ENCODE measurements at places on chromosomes 4 and X.

GRCh38 chrX:120452131-120452530 is 17.0 kb downstream of the LAMP2 start:
- DNase-seq, result no peak

GRCh38 chr4:111618908-111619307 is 526.3 kb upstream of the FAM241A start:
- DNase-seq, result no peak

- DNase-seq, result no peak
Measured at GRCh38 chrX:10156199-10157031, at the start of gene CLCN4. CLCN4 (plus strand) TSS chrX:10156975; CDS start chrX:10185033, 28,058 bp downstream.

GRCh38 chr4:14254252-14254651 is 626.7 kb upstream of the BOD1L1 start:
- no peak for DNase-seq

DNA sequence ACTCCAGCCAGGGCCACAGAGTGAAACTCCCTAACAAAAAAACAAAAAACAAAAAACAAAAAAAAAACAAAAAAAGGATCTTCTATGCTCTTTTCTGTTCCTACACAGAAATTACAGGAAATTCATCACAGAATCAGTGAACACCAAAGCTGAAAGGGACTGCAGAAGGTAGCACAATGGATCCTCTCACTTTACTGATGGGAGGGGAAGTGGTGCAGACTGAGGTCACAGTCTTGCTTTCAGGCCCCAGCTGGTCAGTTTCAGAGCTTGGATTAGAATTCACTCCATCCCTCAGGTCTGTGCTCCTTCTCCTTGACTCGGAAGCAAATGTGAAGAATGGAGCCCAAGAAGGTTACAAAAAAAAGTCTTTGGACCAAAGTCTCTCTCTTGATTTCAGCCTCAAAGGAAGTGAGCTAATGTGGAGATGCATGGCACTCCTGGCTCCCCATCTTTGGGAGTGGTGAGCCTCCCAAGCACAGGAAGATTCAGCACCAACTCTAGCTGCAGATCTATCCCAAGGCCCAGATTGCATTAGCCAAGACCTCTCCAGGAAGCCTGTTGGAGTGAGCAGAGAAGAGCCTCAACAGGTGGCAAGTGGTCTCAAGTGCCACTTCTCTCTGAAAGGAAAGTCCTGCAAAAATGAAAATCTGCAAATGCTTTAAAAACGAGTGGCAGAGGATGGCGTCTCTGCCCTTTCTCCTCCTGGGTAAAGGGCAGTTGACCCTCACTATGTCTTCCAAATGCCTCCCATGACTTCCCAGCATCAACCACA is 176.0 kb downstream of the MAML3 start:
- no peak for DNase-seq

DNA sequence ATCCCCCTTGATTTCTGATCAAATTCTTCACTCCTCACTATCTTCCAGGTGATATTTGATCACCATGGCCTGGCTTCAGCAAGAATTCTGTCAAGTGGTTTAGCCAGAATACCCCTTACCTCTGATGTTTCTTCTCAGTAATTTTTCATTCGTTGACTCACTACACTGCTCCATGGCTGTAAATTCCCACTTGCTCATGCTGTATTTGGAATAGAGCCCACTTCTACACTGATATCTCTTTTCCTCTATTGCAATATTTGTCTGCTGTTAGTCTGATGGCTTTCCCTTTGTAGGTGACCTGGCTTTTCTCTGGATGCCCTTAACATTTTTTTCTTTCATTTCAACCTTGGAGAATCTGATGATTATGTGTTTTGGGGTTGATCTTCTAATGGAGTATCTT is 73.9 kb upstream of the DIPK2B start:
- DNase-seq, result no peak

GRCh38 chrX:103710609-103711008 is at the start of gene TMEM31:
TMEM31 (plus strand) TSS chrX:103710909; CDS start chrX:103712259, 1,350 bp downstream.
- no peak for DNase-seq

- DNase-seq, result no peak
Measured at GRCh38 chr4:140717313-140717712, 38.9 kb downstream of the TBC1D9 start.

DNA sequence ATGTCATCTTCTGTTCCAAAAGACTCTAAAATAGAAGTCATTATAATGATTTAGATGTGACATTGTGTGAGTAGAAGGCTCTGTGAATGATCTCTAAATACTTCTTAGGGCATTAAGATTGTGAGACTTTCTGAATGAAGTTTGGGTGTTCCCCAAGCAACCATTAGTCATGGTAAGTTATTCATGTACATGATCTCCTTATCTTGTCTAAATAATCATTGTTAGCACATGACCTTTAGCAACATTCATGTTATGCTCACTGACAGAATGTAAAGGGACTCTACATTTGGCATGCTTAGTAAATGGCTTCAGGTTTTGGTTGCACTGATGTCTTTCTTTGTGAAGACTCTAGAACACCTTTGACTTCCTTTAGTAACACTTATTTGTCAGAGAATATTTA is 140.8 kb upstream of the AGA start:
- no peak for DNase-seq

GRCh38 chrX:118780911-118781310 is 42.7 kb upstream of the ZCCHC12 start:
- DNase-seq, result no peak

DNA sequence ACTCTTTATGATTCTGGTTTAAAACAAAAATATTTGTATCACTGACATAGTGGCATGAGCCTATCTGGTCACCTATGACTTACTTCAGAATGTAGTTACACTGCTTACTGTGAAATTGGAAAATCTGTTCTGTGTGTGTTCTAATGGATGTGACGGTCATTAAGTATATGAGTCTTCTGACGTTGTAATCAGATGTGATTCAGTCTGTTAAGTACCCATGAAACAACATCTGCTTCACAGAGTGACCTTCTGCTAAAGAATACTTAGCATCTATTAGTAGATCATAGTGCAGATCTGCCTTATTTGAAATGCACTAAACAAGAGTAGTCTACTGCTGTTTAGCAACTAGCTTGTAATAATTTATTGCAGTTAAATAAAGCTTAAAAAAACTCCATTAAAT is 317.1 kb downstream of the DCTD start:
- no peak for DNase-seq

- no peak for DNase-seq
Measured at GRCh38 chrX:15087747-15088146, 182.1 kb downstream of the ASB9 start.

GRCh38 chrX:20217906-20218305 is 48.8 kb downstream of the RPS6KA3 start:
- no peak for DNase-seq

- DNase-seq, result no peak
Measured at GRCh38 chr4:147480891-147481576, at the start of gene EDNRA. EDNRA (plus strand) TSS chr4:147481097; CDS start chr4:147485682, 4,585 bp downstream.

DNA sequence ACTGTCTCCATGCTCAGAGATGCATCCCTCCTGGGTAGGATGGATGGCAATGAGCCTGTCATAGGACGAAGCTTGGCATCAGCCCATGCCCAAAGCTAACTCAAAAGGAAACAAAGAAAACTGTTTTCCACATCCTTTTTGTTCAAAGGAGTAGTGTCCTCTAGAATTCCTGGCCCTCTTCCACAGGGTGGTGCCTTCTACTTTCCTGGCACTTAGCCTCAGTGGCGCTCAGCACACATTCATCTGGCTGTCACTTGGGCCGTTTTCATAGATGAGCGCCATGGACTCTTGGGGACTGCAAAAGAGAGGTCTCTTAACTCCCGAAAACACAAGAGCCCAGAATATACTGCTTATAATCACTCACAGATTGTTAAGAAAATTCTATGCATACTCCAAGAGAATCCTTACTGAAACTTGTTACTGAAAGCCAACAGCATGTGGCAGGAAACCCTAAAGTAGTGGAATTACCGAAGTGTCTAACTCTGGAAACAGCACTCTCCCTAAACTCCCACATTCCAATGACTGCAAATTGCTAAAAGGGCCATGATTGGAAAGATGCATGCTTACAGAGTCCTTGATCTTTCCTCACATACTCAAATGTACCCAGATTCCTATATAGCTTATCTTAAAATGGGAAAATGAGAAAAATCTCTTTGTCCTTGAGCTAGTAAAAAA is 110.0 kb downstream of the HS6ST2 start:
- DNase-seq, result no peak

DNA sequence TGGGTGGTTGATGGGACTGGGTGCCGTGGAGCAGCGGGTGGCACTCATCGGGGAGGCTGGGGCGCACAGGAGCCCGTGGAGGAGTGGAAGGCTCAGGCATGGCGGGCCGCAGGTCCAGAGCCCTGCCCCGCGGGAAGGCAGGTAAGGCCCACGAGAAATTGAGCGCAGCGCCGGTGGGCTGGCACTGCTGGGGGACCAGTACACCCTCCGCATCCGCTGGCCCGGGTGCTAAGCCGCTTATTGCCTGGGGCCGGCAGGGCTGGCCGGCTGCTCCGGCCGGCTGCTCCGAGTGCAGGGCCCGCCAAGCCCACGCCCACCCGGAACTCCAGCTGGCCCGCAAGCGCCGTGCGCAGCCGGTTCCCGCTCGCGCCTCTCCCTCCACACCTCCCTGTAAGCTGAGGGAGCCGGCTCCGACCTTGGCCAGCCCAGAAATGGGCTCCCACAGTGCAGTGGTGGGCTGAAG is 85.1 kb upstream of the FAT4 start:
- DNase-seq, result no peak

- DNase-seq, result no peak
Measured at GRCh38 chrX:9765737-9766097, at the start of gene GPR143. GPR143 (minus strand) TSS chrX:9765847; CDS start chrX:9765817, 30 bp downstream.

DNA sequence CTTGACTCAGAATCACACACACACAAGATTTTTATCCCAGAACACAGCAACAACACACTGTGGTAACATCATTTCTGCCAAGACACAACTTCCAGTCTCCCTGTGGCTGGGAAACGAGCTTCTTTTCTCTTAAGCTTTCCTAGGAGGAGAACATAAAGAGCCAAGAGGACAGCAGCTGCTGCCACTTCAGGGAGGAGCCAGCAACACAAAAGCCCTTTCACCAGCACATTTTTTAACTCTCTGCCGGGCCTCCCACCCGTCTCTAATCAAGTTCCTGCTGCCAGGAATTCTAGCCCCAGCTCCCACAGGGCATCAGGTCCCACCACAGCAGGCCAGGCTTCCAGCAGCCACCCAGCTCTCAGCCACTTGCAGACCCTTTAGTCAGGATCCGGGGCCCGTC is 22.4 kb downstream of the FAT1 start:
- no peak for DNase-seq

- no peak for DNase-seq
Measured at GRCh38 chrX:2933125-2933900, 4.2 kb upstream of the ARSD start.

DNA sequence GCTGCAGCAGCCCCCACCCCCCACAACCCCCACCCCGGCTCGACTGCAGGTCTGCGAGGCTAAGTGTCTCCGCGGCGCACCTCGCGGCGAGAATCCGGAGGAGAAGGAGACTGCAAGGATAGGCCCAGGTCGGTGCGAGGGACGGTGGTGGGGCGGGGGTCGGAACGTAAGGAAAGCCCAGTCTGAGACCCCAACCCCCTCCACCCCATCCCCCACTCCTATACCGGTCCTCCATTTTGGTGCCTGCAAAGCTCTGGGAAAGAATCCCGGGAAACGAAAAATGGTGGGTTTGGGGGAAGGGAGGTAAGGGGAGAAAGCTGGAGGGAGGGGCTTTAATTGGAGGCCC is 614 bp downstream of the BEX3 start:
- no peak for DNase-seq

GRCh38 chrX:42128020-42128419 is 204.7 kb upstream of the CASK start:
- DNase-seq, result no peak

GRCh38 chrX:2449135-2449886 is 51.5 kb downstream of the DHRSX start:
- no peak for DNase-seq

- no peak for DNase-seq
Measured at GRCh38 chr4:87069037-87069742, 134.4 kb downstream of the AFF1 start.

DNA sequence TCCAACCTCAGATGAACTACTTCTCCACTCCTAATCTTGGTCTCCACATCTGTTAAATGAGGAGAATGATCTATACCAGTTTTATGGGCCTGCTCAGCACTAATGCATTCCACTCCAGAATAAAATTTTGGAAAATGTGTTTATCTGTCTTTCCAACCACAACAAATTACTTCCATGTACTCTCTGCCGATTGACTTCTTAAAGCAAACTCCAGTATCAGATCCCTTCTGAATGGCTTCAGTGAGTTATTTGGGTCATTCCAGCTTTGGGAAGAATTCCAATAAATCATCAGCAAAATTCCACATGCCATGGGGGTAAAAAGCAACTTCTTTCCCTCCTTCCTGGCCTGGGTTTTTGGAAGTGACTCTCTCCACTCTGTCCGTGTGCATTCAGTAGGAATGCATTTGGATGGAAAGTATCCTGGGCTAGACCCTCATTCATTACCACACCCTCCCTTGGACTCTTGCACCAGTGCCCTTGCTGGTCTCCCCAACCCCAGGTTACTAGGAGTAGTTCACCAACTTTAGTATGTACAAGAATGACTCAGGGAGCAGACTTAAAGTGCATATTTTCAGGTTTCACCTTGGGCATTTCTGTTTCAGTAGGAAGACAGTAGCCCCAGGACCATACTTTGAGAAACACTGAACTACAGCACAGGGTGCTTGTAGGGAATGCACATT is 15.4 kb upstream of the ADH6 start:
- no peak for DNase-seq

DNA sequence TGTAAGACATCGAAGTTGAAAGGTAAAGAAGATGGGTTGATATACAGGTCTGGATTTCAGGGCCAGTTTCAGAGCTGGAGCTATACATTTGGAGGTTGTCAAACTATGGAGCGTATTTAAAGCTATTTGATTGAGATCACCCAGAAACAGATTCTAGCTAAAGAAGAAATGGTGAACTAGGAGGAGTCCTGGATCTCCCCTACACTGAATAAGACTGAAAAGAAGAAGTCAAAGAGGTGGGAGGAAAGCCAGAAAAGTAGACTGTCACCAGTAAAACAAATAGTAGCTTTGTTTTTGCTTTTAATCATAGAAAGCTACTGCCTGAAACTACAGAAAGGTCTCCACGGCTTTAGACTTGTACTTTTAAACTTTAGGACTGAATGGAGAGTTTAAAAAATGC is 5.0 kb upstream of the NDP start:
- DNase-seq, result no peak

DNA sequence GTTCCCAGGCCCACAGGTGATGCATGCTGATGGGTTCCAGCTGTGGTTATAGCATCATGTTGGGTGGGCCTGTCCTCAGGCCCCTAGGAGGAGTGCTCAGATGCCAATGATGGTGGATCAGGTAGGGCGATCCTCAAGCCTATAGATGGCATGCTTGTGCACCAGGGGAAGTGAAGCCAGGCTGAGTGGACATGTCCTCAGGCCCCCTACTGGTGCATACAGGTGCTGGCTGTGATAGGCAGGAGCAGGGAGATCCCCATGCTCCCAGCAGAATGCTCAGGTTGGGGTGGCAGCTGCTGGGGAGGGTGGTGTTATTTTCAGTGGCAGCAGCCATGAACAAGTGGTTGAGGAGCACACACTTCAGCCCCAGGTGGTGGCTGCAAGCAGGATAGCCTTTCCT is 96.0 kb downstream of the SMARCA1 start:
- DNase-seq, result no peak

GRCh38 chr4:169286562-169287301 is 16.0 kb upstream of the SH3RF1 start:
- DNase-seq, result no peak

GRCh38 chr4:185265942-185266341 is 56.5 kb downstream of the SNX25 start:
- DNase-seq, result no peak

Data from NCI-H1048 (cell line).